ENCODE measurements at places on chromosomes 3 and 15.

DNA sequence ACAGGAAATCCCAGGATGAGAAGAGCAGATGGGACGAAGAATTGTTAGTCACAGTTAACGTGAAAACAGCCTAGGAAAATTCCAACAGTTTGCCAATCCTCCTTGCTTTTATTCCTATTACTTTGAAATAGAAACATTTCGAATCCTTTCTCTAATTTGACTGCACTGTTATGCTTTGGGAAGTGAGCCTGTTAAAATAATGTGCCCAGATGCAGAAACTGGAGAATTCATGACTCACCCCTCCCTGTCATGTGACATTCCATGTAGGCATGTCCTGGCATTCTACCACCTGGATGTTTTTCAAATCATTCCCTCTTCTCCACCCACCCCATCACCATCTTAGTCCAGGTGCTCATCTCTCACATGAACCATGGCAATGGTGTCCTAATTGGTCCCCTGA, 107.3 kb downstream of the MINAR1 start:
- DNase-seq: no peak

- DNase-seq: no peak
These were observed 4.1 kb downstream of the CCNDBP1 start for GRCh38 chr15:43189296-43189695.

DNA sequence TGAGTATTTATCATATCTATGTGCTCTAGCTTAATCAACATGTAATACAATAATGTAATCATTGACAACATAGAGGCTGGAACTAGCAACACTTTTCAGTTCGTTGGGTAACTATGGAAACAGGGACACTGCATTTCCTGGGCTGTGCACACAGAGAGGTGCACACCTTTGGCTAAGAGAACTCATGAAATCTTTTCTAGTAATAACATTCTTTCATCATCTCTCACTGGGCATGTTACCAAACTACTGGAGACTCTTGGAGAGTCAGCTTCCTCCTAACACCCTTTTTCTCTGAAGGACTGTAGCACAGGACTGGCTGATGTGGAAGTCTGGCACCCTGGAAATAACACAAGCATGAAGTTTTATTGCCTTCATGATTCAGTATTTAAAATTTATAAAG, 135.6 kb downstream of the KCNMB2 start:
- no peak for DNase-seq

GRCh38 chr3:105798381-105798934, 70.4 kb downstream of the CBLB start:
- DNase-seq: no peak

- no peak for DNase-seq
These were observed 37.1 kb downstream of the ADAMTS9 start for GRCh38 chr3:64650715-64651114.

DNA sequence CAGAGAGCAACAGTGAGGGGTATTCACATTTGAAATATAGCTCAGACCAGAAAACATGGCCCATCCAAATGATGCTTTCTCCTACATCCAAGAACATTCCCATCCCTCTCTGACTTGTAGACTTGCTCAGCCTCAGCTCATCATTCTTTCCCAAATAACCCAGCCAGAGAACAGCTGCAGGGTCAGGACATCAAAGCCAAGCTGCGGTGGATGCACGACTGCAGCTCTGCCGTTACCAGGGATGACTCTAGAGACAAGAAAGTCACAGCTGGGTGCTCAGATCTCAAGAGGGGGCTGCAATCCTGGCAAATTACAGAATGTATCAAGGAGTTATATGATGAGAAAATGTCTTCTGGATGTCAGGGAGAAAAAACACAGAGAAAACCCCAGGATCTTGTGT, 944.3 kb downstream of the NTRK3 start:
- no peak for DNase-seq

- DNase-seq: no peak
These were observed 30.1 kb upstream of the TIMP4 start for GRCh38 chr3:12188681-12189287.

DNA sequence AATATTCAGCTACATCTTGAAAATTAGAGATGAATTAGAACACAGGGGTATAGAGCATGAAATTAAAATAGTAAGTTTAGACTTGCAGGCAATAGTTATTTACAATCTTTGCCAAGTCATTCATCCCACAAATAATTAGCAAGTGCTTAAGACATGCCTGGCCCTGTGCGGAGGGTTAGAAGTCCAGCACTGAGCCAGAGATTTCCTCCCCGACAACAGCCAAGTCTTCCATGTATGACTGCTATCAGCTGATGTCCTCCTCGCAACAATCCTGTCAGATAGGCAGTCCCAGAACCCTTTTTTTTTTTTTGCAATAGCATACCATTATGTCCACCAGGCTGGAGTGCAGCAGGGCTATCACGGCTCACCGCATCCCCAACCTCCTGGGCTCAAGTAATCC, 14.6 kb downstream of the SIN3A start:
- DNase-seq: no peak

- no peak for DNase-seq
These were observed 461.7 kb downstream of the NR2F2 start for GRCh38 chr15:96792216-96792615.

GRCh38 chr3:184756151-184757021, 44.5 kb upstream of the MAGEF1 start:
- no peak for DNase-seq

DNA sequence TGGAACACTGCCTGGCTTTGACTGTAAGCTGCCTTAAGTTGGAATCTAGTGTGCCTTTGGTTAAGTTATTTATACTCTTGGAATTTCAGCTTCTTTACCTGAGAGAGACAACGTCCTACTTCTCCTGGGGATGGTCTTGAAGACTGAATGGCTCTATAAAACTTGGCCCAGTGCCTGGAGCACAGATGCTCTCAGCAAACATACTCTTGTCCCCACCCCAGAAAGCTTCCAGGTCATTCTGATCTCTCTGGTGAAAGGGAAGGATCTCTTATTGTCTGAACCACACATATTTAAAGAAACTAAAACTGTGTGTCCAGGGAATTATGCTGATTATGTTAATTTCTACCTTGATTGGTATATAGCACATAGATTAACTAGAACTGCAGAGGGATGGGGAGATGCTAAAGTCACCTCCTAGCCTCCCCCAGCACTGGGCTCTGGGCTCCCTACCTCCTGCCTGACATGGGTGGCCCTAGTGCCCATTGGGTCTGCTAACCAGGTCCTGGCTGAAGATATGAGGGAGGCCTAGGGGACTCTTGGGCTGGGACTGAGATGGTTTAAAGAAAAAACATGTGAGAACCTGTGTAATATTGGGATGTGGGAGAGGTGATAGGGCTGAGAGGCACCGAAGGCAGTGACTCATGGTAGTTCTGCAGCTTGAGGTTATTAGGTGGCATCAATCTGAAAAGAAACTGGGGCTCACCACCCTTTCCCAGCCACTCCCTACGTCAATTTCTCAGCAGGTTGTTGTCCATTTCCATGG, 171.0 kb downstream of the RPLP1 start:
- DNase-seq: no peak

GRCh38 chr15:96345560-96346399, 15.3 kb downstream of the NR2F2 start:
- DNase-seq: no peak

GRCh38 chr3:178455946-178456345, 80.3 kb upstream of the KCNMB2 start:
- DNase-seq: no peak

- no peak for DNase-seq
These were observed 313.9 kb downstream of the MECOM start for GRCh38 chr3:169349622-169349942.

DNA sequence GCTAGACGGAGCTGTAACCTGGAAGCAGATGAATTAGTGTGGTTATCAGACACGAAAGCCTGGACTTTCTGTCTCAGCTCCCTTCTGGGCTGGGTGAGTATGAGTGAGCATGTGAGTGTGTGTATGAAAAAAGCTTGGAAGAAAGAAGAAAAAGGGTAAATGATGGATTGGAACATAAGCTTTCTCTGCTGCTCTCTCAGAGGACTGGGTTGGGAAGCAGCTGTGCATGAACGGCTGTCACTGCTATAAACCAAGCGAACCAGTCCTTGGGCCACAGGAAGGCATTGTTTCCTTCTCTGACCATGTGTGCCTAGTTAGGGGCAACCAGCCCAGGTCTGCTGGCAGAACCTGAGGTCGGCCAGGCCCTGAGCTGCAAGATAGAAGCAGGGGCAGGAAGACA, 37.0 kb downstream of the UMPS start:
- no peak for DNase-seq

DNA sequence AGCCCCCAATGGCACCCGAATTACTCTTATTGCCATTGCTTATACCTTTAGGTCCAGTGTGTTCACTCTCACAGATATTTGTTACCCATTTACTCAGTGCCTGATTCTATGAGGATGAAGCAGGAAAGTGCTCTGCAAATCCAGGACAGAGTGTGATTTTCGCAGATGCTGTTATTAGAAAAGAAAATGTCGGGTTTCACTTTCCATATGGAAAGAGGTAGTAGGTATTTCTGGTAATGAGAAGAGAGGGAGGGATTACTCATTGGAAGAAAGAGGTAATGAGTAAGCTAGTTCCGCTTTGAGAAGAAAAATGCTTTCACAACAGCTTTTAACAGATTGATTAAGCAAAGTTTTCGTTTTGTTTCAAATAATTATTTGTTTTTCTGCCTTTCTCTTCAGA, 336.3 kb upstream of the CFAP20DC start:
- DNase-seq: no peak

DNA sequence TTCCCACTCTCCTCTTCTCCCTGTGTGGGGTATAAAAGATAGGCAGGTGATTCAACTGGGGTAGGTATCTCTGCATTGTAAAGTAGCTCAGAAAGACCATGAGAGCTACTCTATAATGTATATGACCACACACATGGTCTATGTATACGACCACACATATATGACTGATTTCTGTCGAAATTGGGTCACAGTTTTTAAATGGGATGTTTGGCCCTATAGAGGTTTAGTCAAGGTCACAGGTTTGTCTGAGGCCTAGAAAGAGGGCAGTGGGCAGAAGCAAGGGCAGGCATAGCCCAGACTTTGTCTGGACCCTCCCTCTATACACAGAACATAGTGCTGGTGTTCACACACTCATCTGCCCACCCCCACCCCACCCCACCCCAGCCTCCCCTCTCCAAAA, 4.4 kb downstream of the LAMP3 start:
- DNase-seq: no peak

GRCh38 chr15:50929062-50929461, 20.6 kb downstream of the AP4E1 start:
- DNase-seq: no peak

DNA sequence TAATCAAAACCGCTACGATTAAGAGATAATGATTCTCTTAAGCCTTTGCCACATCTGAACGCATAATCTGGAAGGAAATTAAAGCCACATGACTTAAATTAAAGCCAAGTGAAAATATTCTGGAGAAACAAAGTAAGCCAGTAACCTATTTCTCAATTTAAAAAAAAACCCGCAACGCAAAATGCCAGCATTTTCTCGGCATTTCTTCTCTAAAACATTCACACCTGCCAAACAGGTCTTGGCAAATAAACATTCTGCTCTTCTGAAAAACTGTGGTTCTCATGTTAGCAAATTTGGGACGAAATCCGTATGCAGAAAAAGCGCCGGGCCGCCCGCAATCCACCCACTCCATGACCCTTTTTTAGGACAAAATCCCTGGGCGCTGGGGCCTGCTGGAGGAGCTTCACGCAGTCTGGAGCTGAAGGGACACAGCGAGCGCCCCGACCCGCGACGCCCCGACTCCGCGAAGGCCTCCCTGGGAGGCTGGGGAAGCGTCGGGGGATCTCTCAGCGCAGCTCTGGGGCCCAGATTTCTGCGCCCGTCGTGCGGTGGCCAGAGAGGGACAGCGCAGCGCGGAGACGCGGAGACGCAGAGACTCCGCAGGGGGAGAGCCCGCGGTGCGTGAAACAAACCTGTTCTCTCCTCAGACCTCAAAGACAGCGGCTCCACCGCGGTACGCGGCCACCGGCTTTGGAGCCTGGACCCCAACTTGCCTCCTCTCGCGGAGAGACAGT, 471 bp downstream of the NKIRAS1 start:
- no peak for DNase-seq

DNA sequence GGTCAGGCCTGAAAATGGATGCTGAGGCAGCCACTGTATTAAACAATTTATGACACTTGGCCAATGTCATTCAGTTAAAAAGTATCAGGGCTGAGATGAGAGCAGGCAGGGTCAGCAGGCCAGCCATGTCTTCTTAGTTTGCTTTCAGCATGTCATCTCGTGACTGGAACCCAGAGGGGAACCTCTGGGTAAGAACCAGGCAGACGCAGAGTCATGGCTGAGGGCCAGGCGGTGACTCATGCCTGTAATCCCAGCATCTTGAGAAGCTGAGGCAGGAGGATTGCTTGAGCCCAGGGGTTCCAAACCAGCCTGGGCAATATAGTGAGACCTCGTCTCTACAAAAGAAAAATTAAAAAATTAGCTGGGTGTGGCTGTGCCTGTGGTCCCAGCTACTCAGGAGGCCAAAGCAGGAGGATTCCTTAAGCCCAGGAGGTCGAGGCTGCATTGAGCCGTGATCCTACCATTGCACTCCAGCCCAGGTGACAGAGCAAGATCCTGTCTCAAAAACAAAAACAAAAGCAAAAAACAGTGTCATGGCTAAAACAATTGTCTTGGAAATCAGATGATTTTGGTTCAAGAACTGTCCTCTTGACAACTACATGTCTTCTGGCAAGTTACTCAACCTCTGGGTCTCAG, 11.7 kb downstream of the BCL2L10 start:
- DNase-seq: no peak

- peak; percentile 76 for DNase-seq
These were observed 40.5 kb downstream of the SH3BP5 start for GRCh38 chr3:15291589-15292541.

- no peak for DNase-seq
These were observed 13.3 kb upstream of the TMEM87A start for GRCh38 chr15:42286445-42287029.

- no peak for DNase-seq
These were observed 54.2 kb downstream of the SPTSSB start for GRCh38 chr3:161317077-161317476.

GRCh38 chr3:130787422-130788068, 40.9 kb upstream of the PIK3R4 start:
- DNase-seq: no peak

DNA sequence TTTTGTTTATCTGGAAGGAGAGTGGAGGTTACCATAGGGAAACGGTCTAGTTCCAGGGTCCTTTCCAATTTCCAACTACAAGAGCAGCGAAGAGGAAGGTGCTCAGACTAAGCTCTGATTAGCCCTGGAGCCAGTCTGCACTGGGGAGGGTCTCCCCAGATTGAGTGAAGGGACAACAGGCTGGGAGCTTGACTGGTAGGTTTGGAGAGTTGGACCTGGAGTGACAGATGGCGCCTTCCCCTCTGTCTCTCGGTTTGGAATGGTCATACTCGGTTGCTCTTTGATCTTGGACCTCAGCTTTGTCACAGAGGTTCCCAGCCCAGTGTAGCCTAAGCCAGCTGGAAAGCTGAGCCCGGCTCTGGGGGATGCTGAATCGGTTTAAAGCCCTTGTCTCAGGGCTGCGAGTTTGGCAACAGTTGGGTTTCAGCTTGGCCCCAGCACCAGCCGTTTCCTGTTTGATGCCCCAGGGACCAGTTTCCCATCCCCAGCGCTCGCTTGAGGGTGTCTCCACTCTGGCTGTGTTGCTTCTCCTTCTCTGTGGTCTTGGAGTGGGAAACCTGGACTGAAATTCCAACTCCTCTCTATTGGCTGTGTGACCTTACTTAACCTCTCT, 53.1 kb upstream of the ULK4 start:
- DNase-seq: no peak

GRCh38 chr15:66822576-66822975, 120.5 kb downstream of the SMAD6 start:
- DNase-seq: no peak

- DNase-seq: no peak
These were observed 28.2 kb upstream of the BCL6 start for GRCh38 chr3:187773233-187774184.

- no peak for DNase-seq
These were observed 16.1 kb upstream of the OR5AC2 start for GRCh38 chr3:98070840-98071239.

Data from T-helper 22 cell (primary cell).